Hindlimb muscle (tissue), 1 donor: ENCODE measurements at places on chromosomes 2 and 18. TPM values are rescaled to one million over a fixed set of nuclear protein-coding genes. Genes with fewer than 3 reads are reported as not detected.

The COL4A3 gene
- 0.03 TPM for polyA plus RNA-seq

- no peak for DNase-seq
These were observed 29.9 kb upstream of the NAPG start for GRCh38 chr18:10495936-10496335.

DNA sequence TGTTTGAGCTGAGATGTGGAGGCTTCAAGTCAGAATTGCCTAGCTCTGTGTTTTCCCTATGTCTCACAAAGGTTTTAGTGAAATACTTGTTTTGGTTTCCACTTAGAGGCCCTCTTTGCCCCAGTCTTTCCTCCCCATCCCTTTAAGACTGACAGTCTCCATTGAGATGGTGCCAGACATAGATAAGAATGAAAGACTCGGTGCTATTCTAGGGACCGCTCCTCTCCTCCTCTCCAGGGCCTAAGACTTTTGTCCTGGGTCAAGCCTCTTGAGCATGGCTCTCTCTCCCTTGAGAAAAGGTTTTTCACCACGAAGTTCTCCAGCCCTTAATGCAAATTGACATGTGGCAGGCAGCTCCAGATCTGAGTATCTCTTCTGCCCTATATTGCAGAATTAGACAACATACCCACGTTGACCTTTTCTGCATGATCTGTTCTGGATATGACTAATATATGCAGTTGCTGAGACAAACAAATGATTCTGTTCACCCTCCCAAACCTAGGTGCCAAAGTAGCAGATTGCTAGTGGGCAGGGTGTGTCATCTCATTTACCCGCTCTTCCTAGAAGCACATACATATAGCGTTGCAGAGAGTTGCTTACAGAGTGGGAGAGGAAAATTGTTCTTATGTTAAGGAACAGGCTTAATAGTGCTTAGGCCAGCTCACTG is 47.5 kb upstream of the ACSL3 start:
- DNase-seq: no peak

- no peak for DNase-seq
These were observed 282.9 kb downstream of the GPD2 start for GRCh38 chr2:156719036-156719435.

DNA sequence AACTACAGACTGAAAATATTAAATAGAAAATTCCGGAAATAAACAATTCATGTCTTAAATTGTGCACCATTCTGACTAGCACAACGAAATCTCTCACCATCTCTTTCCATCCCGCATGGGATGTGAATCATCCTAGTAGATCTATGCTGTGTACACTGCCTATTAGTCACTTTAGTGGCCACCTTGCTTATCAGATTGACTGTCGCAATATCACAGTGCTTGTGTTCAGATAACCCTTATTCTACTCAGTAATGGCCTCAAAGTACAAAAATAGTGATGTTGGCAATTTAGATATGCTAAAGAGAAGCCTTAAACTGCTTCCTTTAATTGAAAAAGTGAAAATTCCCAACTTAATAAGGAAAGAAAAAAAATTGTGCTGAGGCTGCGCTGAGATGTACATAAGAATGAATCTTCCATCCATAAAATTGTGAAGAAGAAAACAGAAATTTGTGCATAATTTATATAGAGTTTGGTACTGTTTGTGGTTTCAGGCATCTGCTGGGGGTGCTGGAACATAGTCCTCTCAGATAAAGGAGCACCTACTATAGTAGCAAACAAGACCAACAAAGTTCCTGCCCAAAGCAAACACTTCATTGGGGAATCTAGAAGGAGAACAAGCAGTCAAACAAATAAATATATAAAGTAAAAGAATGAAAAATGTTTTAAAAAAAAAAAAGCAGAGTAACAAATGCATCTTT is 12.0 kb downstream of the PSMD1 start:
- DNase-seq: no peak

- DNase-seq: no peak
These were observed 81.8 kb downstream of the EXOC6B start for GRCh38 chr2:72744049-72744448.

- no peak for DNase-seq
These were observed 132.6 kb upstream of the RBBP8 start for GRCh38 chr18:22800551-22800951.

DNA sequence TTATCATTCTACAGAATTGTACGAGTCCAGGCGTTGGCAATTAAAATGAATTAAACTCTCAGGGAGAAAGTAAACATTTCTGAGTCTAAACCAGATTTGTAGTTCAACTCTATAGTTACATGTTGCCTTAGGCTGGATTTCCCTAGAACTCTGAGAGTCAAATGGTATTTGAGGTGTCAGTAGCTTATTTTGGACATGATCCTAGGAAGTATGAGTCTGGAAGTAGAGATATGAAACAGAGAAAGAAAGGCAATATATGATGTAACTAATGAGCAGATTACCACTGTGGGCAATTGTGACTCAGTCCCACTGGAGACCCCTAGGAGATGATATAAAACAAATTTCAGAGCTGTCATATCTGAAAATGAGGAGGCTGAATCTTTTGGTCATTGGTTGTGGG is 199.1 kb upstream of the UBE2E3 start:
- DNase-seq: no peak

GRCh38 chr2:65537651-65538385 is 105.4 kb upstream of the SPRED2 start:
- DNase-seq: no peak
